ENCODE measurements at places on chromosomes 7 and 10.

DNA sequence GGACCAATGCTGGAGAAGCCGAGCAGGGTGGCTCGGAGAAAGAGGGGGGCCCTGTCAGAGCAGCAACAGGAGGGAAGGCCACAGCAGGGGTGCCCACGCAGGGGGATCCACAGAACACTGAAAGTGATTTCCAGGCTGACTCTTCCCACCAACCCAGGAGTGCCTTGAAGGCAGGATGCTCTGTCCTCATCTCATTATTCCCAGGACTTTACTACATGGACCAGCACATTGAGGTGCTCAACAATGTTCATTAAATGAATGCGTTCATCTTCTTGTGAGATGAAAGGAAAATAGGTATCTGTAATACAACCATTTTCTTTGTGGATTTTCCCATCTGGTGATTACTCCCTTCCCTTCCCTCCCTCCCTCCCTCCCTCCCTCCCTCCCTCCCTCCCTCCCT is 71.0 kb downstream of the COL26A1 start:
- DNase-seq = no peak

GRCh38 chr10:36531621-36532020 is 593.8 kb upstream of the ANKRD30A start:
- DNase-seq = no peak

GRCh38 chr7:84684836-84685480 is 490.4 kb upstream of the SEMA3A start:
- DNase-seq = no peak

DNA sequence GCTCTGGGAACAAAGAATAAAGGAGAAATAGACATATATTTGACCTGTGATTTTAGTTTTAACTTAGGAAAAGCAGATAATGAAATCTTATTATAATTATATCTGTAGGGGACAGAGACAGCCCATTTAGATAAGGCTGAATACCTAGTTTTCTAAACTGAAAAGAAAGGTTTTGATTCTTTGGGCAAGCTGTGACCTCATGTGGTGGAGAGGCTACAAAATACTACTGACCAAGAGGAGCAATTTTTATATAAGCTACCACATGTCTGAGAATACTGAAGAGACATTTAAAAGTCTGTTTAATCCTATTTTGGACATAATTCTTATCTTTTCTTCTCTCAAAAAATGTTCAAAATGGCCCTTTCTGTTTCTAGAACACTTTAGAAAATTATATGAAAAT is 271.0 kb downstream of the MTERF1 start:
- DNase-seq = no peak

- no peak for DNase-seq
Measured at GRCh38 chr10:132628966-132629900, 91.6 kb downstream of the INPP5A start.

DNA sequence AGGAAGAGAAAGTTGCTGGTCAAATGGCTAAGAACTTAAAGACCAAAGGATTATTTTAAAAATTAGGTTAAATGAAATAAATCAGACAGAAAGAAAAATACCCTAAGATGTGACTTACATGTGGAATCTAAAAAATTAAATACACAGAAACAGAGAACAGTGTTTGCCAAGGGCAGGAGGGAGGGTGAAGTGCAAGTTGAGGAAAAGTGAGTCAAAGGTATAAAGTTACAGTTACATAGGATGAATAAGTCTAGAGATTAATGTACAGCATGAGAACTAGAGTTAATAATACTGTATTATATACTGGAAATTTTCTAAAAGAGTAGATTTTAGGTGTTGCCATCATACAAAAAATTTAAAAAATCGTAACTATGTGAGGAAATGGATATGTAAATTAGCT is 146.3 kb downstream of the MDFIC start:
- DNase-seq = no peak

GRCh38 chr10:32982293-32982709 is 24.3 kb upstream of the ITGB1 start:
- DNase-seq = no peak

DNA sequence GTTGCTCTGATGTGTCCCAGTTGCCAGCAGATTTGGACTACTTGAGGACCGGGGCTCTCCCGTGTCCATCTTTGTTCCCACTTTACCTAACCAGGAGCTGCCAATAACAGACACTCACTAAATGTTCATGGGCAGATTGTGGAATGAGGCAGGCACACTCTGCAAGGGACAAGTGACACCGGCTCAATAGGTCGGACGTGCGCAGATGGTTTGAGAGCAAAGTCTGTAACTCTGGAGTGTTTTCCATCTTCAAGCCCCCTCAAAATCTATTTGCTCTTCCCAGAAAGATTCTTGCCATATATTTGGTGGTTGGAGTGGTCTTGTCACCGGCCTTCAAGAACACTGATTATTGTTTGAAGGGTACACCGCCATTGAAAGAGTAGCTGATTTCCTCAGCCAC is 47.2 kb downstream of the THNSL1 start:
- no peak for DNase-seq

DNA sequence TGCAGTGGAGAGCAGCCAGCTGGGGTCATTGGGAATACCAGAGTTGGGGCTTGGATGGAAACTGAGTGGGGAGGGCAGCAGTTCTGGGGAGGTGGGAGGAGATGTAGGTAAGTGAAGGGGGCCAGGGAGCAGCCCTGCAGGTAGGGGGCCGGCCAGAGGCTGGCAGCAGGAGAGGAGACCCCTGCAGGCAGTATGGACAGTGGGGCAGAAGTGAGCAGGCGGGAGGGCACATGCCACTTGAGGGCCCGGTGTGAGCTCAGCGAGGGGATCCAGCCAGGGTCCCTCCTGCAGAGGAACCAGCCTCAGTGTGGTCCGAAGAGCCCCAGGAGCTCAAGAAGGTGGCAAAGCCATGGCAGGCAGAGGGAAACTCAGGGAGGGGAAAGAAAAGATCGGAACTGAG is 75.4 kb downstream of the WDR11 start:
- DNase-seq = no peak

GRCh38 chr7:128404886-128405470 is 4.8 kb downstream of the IMPDH1 start:
- no peak for DNase-seq

DNA sequence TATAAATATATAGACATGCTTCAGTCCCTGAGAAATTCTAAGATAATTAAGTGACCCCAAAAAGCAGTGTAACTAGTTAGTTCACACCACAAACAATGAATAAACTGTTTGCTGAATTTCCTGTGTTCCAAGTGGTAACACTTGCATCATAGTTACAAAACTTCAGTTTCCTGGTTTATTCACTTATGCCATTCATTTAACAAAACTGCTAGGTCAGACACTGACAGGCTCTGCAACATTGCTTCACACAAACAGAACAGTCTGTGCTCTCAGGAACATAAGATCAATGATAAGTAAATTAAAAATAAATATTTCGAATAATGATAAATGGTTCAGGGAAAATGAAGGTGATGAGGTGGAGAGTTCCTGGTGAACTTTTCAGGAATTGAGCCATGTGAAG is 133.3 kb upstream of the NAMPT start:
- DNase-seq = peak; percentile 8

DNA sequence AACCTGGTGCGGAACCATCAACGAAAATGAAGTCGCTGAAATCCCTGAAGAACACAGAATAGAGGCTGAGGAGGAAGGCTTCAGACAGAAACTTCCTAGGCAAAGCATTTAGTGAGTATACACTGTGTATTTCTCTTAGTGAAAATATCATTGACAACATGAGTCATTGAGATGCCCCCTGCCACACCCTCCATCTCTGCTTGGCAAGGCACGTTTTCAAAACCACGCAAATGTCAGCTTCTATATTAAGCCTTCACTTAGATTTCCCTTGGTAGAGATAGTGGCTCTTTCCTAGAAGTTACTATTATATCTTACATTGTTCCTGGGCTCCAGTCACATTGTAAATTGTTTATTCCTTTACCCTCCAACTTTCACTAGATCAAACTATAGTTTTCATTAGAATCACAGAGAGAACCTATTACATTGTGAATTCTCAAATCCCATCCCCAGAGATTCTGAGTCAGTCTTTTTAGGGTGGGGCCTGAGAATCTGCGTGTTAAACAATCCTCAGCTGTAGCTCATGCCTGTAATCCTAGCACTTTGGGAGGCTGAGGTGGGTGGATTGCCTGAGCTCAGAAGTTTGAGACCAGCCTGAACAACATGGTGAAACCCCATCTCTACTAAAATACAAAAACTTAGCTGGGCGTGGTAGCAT is 4.6 kb upstream of the SKAP2 start:
- no peak for DNase-seq

DNA sequence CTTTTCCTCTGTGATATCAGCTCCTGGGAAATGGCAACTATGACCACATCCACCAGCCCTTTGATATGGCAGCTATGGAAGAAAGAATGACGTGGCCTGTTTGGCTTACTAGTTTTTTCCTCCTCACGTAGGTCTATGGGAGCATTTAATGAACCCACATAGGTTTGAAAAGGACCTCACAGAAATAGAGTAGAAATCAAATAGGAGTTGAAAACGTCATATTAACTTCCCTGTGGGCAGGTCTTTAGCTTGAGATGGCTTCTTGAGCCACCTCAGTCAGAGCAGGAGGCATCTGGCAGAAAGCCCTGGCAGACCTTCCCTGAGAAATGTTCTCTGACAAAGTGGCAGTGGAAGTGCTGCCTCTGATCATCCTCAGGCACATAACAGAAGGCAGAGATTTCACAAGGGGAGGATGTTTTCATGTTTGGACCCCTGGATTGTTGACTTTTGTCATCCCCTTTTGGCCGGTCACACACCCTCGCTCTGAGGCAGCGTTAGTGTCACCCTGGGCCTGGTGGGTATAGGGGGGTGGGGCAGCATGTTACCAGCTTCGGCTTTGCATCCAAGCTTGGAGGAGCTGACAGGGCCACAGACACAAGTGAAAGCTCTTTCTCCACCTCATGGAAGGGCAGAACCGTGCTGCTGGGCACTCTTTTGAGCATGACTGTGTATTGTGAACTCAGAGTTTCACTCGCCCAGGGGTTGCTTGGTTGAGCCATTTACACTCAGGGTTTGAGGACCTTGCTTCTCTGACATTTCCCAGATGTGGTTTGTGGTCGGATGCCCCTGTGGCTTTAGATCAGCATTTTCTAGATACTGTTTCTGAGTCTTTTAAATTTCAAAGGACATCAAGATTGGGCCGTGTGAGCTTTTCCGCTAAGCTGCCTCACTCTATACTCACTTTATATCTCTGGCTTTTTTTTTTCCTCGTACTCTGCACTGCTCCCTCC is 184.2 kb downstream of the STK31 start:
- peak; percentile 79 for DNase-seq

DNA sequence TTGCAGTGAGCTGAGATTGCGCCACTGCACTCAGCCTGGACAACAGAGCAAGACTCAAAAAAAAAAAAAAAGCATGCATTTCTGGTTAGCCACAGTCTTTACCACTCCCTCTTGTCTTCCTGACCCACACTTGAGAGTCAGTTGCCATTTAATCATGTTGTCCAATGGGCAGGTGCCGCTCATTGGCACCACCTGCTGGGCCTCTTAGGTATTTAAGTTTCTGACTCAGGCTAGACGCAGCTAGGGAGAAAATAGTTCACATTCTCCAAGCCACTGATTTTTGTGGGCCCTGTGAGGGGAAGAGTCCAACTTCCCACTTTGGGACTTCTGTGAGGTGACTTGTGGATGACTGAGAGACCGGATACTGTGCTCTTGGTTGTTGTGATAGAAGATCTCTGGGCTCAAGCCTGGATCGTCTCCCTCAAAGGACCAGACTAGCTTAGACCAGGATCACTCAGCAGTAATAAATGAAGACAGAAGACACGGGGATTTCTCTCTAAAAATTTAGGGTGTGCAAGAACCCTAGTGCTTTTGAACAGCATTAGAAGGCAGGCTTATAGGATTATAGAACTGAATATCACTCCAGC is 26.8 kb upstream of the SORCS3 start:
- DNase-seq = peak; percentile 63

DNA sequence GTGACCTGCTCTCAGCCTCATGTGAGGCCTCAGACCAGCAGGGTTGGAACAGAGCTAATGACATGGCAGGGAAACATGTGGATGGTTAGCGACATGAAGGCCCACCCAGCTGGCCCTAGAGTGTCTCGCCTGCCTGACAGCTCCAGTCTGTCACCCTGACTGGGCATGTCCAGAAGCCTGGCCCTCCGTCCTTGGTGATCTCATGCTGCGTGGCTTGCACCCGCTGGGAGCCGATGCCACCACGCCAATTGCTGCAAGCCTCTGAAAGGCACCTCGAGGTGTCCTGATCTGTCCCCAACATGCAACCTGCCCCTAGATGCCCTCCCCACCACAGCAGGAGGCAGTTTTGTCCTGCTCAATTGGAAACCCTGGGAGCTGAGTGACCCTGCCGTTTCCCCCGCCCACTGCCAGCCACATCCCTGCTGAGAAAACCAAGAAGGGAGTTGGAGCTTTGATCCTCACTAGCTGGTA is 27.8 kb upstream of the RET start:
- DNase-seq = no peak

DNA sequence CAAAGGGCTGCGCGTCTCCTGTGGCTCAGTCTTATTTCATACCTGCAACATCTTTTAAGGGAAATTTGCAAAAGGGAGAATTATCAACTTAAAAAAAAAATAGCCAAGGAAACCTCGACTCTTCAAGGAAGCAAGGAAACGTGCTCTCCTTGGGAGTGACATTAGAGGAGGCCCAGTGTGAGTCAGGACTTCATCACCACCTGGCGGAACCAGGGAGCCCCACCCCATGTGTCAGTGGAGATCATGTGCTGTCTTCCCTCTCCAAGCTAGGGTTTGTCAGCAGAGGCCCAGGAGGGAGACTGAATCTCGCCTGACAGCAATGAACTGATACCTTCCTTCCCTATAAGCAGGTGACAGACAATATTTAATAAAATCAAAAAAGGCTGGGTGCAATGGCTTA is 28.9 kb downstream of the POR start:
- no peak for DNase-seq

- no peak for DNase-seq
Measured at GRCh38 chr7:16438988-16439387, 17.6 kb upstream of the CRPPA start.

DNA sequence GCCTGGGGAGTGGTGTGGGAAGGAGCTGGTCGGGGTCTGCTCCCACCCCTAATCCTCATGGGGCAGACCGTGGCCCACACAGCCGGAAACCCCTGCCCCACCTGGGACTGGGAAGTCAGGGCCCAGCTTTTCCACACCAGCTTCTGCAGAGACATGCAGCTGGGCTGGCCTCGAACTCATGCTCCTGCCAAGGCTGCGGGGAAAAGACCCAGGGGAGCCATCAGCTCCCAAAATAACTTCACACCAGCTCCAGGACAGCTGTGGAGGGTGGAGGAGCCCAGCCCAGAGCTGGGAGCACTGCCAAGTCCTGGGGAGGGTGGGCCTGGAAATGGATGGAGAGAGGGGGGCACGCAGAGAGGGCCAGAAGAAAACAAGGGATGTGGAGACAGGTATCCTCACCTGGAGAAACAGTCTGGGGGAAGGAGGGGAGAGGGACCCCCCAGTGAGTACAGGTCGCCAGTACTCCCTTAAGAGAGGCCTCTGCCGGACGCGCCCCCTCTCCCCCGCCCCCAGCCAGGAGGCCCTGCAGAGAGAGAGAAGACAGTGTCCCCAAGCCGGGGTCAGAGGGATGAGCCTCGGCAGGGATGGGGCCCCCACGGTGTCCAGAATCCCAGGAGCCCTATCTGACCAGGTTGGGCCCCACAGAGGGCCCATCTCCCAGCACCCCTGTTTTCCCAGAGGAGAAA is 11.5 kb upstream of the GRIFIN start:
- DNase-seq = no peak
